Amygdala (tissue), 56 donors: ENCODE measurements at places on chromosomes 3 and 15.

GRCh38 chr15:96285305-96285704, 45.2 kb upstream of the NR2F2 start:
- no peak for DNase-seq

GRCh38 chr15:64187396-64188191, 24.8 kb upstream of the PPIB start:
- no peak for DNase-seq

DNA sequence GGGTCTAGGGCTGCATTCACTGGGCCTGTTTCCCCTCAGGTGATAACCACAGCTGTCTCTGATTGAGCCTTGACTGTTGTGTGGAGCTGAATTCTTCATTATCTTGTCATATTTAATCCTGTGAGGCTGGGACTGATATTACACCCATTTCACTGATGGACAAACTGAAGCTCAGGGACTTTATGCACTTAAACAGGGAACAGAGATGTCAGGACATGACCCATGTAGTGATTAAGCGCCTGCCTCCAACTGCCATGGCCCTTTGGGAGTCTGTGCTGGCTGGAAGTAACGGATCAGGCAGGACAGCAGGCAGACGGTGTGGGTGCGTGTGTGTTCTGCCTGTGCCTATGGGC, 7.5 kb downstream of the GNAI2 start:
- no peak for DNase-seq

DNA sequence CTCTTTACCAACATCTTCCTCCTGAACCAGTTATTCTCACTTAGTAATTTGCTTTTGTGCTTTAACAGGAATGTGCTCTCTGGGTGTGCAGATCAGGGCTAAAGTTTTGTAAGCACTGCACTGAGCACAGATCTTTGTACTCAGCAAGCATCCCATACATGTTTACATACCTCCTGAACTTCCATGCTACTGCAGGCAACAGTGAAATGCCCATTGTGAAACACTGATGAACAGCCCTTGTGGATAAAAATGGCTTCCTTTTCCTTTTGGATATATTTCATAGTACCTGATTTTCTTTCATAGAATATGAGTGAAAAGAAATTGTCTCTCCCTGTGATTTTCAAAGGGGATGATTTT, 855.9 kb downstream of the MCTP2 start:
- DNase-seq = no peak

- no peak for DNase-seq
Observed at GRCh38 chr3:101984356-101984755, 135.0 kb downstream of the NFKBIZ start.

GRCh38 chr3:182704926-182705325, 88.4 kb upstream of the ATP11B start:
- no peak for DNase-seq

GRCh38 chr15:51499379-51499976, 123.1 kb downstream of the DMXL2 start:
- no peak for DNase-seq

- DNase-seq = no peak
Observed at GRCh38 chr3:122233101-122233952, 49.9 kb downstream of the CASR start.

DNA sequence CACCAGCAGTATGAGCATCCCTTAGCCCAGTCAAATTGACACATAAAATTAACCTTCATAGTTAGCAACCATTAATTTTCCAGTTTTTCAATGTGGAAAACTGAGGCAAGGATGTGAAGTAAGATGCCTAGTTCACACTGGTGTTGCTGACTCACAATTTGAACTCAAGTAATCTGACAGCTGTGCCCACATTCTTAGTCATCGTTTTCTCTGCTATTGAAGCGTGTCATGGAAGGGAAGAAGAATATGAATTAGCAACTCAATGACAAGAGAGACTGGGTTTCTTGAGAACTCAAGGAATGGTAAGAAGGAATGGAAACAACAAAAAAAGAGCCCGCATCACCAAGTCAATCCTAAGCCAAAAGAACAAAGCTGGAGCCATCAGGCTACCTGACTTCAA, 261.4 kb downstream of the EPHA3 start:
- no peak for DNase-seq

DNA sequence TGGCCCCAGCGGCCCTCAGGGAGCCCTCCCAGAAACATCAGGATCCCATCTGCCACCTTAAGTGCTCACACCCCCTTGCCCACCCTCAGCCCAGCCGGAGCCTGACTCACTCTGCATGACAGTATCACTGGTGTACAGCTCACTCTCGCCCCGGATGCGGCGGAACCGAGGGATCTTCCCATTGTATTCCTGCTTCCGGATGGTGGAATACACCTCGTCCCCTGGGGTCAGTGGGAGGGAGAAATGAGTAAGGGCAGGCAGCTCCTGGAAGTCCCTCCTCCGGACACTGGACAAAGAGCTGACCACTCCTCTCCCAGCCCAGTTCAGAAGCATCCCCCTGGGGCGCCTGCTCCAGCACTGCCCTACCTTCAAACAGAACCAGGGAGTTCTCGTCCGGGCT, 16.5 kb downstream of the SEMA7A start:
- DNase-seq = no peak

GRCh38 chr3:177149106-177149505, 48.2 kb downstream of the TBL1XR1 start:
- DNase-seq = no peak

DNA sequence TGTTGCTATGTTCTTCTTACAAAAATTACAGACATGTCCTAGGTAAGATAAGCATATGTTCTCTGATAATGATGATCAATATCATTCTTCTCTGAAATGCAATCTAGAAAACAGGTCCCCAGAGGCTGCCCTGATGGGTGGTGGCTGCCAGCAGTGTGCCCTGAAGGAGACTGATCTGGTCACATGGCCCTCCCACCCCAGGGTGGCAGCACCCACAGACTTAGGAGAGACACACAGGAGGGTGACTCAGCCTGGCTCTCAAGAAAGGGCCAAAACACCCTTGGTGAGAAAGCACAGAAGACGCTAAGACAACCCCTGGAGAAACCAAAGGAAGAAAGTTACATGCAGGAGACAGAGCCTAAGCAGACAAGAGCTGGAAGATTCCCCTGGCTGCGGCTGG, 203.7 kb downstream of the TJP1 start:
- no peak for DNase-seq

DNA sequence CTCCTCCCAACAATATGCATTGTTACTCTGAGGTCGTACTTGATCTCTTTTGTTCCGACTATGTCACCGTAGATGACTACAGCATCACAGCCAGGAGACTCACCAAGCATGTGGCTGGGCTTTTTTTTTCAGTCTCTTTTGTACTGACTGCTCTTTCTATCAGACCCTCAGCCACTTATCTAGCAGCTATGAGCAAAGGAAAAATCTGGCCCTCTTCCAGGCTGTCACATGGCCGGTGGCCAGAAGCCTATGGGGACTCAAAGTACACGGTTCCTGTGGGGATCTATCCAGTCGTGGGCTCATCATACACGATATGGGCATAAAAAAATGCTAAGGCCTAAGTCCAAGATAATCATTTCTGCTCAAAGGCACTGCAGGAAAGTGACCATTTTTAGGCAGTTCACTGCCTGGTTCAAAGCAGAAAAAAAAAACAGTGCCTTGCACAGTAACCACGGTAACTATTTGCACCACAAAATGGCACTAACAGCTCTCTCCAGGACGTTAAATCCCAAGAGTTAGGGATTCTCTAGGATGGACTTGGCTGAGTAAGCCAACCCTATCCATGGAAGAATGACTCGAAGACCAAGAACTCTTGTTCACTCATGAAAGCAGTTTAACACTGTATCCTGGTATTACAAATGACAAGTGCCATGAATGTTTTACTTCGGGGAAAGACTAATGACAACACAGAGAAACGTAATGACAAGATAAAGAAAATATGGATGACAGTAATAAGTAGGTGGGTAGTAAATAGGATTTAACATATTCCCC, 50.3 kb downstream of the SHQ1 start:
- DNase-seq = no peak

GRCh38 chr3:185912929-185913901, 24.6 kb downstream of the TRA2B start:
- no peak for DNase-seq
